Brain (organoid and tissue), 16 donors: ENCODE measurements at places on chromosomes 7 and 10.

DNA sequence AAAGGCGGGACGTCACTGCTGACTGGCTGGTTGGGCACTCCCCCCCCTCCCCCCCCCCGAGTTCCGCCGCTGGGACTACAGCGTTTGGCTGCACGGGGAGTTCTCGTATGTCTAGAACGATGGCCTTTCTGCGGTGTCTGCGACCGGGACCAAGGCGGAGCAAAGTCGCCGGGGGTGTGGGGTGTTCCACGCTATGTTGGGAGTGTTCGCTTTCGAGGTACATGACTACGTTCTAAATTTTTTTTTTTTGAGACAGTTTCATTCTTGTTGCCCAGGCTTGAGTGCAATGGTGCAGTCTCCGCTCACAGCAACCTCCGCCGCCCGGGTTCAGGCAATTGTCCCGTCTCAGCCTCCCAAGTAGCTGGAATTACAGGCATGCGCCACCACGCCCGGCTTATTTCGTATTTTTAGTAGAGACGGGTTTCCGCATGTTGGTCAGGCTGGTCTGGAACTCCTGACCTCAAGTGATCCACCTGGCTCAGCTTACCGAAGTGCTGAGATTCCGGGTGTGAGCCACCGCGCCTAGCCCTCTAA, 573 bp upstream of the IDI1 start:
- no peak for DNase-seq

- no peak for DNase-seq
These were observed 19.9 kb downstream of the VPS41 start for GRCh38 chr7:38889079-38889478.

DNA sequence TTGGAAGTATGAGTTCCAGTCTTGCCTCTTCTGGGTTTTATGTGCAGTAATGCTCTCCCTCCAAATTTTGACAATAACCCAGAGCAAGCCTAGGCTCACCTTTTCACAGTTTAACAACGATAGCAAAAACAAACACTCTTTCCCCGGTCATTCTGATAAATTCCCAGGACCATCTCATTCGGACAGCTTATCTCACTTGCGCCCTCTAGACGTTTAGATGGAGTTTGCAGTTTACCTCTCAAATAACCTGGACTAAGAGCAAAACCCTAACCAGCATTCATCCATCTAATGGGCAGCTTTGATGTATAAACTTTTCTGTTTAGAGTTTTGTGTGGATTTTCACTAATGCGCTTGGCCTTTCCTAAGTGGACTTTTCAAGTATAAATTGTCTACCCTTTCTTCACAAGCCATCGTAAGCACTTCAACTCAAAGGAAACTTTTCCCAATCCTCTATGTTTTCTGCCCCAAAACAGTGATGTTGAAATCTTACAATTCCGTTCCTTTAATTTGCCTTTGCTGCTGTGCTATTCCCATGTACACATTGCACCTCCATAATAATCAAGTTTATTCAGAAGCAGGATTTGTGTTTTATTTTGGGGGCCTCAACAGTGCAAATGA, 114.9 kb downstream of the HDAC9 start:
- DNase-seq = no peak

DNA sequence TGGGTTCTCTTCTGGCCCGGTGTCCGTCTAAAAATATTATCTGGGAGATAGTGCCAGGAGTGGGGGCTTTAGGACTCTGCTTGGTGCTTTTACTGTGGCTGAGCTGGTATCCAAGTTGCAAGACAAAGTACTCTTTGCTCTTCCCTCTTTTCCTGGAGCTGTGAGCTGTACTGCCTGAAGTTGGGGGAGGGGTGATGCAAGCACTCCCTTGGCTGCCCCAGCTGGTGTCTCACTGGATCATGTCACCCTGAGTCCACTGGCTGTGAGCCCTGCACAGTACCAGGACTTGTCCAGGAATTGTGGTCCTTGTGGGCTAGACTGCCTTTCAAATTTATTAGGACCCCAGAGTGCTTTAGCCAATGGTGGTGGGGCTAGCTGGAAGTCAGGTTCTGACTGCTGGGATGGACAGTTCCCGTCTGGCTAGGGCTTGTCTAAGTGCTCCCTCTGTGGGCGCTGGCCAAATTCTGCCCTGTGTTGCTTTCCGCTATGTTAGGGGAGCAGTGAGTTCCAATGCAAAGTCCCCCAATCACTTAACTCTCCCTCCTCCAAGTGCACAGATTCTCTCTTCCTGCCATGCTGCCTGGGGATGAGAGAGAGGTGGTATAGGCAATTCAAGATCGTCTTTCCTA, 13.1 kb downstream of the CC2D2B start:
- DNase-seq = no peak

GRCh38 chr10:23362879-23363792, 18.5 kb upstream of the C10orf67 start:
- no peak for DNase-seq

DNA sequence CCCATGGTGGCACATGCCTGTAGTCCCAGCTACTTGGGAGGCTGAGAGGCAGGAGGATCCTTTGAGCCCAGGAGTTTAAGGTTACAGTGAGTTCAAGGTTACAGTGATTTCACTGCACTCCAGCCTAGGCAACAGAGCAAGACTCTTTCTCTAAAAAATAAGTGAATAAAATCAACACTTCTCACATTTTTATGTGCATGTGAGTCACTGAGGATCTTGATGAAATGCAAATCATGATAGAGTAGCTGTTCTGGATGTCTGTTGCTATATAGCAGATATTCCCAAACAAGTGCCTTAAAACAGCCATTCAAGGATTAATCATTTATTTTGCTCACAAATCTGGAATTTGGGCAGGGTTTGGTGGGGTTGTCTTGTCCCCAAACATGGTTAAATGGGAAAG, 62.3 kb upstream of the ARHGAP12 start:
- DNase-seq = no peak

DNA sequence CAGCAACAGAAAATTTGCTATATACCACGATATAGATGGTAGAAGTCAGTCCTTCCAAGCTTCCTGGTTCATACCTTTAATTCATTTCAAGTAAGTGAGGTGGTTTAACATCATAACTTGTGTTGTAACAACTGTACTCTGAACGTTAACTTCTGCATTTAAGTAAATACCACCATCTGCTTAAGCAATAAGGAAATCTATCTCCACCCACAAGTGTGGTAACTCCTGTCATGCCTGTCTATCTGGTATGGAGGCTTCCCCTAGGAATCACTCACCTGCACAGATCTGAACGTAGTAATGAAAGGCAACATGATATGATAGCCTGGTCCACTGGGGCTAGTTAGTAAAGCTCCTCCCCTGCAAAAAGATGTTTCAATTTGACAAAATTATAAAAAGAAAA, 2.3 kb downstream of the ERLIN1 start:
- DNase-seq = no peak

DNA sequence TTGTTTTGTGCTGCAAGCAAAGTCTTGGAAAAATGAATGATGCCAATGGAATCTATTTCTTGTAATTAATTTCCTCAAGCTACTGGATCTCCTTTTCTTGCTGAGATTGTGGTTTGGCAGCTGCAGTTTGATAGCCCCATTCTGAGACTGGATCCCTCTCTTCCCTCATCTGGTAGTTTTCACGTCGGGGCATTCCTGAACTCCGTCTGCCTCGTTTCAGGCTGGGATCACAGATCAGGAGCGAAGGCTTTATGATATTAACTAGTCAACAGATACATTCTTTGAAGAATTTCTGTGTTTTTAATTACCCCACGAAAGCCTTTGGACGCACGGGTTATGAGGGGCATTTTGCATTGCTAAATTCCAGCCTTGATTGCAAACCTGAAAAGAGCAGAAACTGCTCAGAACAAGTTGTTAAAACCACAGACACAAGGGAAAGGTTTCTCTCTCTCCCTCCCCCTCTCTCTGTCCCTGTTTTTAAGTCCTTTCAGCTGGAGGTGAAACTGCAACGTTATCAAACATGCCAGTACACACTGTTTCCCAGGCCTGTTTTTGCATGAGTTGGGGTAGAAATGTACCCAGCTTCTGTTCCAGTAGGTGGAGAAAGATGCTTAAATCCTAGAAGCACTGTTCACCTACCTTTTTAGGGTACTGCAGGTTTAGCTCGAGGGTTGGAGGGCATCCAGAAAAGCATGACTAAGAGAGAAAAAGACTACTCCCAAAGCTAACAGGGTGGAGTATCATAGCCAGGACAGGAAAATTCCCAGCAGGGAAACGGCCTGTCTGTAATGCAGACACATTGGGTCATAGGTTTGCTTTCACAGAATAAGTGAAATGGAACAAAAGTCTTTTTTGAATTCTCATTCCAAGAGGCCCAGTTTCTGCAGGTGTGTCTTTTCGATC, 124.3 kb downstream of the CUX1 start:
- no peak for DNase-seq

- peak; percentile 8 for DNase-seq
These were observed 61.9 kb upstream of the NKX6-2 start for GRCh38 chr10:132847856-132848255.

GRCh38 chr7:11513460-11513859, 318.5 kb downstream of the THSD7A start:
- no peak for DNase-seq

GRCh38 chr7:105664816-105665525, 83.7 kb upstream of the EFCAB10 start:
- peak; percentile 62 for DNase-seq

DNA sequence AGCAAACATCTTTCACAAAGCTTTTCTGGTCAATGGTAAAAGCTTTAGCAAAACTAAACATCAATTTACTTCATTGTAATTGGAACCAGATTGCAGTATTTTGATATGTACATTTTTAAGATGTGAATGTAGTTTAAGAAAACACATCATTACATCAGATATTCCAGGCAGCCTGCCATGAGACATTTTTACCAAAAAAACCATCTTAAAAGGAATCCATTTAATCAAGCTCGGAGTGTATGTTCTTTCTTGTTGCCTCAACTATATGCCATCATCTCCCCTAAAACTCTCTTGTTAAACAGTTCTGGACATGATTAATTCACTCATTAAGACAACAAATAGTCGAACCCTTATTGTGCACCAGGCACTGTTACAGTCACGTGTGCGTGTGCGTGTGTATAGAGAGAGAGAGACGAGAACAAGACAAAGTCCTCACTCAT, 97.5 kb downstream of the UBE2H start:
- DNase-seq = peak; percentile 94

DNA sequence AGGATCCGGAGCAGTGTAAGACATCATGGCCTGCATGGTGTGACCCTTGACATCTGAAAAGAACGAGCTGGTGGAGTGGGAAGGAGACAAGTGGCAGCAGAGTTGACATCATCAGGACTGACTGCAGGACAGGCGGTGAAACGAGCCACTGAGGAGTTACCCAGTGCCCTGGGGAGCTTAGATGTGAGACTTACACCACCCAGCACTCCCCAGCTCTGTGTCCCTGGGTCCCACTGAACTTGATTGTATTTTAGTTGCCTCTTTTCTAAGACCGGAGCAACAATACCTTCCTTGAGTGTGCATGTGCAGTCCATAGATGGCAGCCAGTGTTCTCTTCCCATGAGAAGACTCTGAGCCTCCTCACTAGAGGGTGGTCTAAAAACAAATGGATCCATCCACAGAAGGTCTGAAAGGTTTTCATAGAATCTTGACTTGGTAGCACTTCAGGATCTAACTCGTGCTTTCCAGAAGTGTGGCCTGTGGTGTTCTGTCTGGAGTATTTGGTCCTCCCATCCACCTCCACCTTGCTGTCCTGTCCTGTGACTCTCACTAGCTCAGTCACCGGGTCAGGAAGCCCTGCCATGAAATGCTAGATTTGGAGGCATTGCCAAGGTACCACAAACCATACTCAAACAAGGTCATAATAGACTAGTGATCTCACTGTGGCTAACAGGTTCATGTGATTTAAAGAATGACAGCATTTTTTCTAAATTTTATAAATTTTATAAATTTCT, 59.0 kb downstream of the IKZF1 start:
- DNase-seq = no peak

DNA sequence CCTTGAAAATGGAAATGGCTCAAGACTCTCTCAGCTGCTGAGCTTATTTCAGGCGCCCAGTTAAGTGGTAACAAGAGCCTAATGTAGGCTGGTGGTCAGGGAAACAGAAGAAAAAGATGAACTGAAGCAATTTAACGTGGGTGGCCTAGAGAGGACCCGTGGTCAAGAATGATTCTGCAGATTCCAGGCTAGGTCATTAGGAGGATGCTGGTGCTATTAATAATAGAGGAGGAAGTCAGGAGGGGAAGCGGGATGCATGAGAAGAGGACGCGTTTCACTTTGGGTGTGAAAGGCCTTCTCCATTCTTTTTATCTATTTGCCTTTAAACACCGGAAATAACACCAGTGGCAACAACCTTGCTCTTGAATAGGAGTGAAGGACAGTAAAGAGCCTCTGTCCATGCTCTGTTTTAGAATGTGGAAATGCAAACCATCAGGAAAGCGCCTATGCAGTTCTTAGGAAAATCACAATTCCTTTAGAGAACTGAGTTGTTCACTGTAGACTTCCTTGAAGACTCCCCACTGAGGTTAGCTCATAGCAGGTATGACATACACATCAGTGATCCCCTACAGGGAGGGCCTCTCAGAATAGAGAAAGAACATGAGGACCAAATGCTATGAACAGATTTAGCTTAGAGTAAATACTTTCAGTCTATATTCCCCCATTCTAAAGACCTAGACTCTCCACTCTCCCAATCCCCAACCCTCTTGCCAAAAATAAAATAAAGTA, 8.6 kb downstream of the LIPA start:
- no peak for DNase-seq

DNA sequence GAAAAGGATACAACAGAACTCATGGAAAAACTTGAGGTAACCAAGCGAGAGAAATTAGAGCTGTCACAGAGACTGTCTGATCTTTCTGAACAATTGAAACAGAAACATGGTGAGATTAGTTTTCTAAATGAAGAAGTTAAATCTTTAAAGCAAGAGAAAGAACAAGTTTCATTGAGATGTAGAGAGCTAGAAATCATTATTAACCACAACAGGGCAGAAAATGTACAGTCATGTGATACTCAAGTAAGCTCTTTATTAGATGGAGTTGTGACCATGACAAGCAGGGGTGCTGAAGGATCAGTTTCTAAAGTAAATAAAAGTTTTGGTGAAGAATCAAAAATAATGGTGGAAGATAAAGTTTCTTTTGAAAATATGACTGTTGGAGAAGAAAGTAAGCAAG, 62.1 kb downstream of the AKAP9 start:
- no peak for DNase-seq

GRCh38 chr7:131921016-131921415, 364.6 kb upstream of the PODXL start:
- DNase-seq = no peak

DNA sequence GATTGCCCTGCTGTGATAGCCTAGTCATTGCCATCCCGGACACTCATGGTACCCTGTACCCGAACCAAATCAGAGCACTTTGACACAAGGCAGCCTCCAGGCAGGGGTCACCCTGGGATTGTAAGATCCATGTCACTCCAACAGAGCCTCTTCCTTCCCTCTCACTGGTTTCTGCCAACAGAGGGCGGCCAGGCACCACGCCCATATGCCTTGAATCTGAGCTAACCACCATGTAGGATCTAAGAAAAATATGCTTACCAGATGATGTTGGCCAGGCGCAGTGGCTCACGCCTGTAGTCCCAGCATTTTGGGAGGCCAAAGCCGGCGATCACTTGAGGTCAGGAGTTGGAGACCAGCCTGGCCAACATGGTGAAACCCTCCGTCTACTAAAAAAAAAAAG, 389.2 kb upstream of the KLF6 start:
- no peak for DNase-seq

GRCh38 chr7:130986261-130986690, 252.3 kb upstream of the KLF14 start:
- DNase-seq = no peak
